Mucosa of gallbladder (tissue), 1 donor: ENCODE measurements at places on chromosomes 7 and 10.

DNA sequence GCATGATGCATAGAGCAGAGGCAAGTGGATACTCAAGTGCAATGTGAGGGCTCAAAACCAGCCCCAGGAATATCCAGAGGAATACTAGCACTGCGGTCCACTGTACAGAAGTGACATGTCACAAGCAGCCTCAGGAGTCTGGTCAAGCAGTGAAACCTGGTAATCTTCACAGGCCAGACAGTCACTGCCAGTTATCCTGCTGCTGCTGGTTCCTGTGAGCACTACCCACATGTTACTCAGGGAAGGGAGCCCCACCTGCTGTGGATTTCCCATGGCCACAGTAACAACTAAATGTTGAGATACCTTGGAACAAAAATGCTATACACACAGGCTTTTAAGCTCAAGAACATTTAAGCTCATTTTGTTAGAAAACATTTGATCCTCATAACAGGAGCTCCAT, 103.0 kb downstream of the RNF133 start:
- no peak for DNase-seq

DNA sequence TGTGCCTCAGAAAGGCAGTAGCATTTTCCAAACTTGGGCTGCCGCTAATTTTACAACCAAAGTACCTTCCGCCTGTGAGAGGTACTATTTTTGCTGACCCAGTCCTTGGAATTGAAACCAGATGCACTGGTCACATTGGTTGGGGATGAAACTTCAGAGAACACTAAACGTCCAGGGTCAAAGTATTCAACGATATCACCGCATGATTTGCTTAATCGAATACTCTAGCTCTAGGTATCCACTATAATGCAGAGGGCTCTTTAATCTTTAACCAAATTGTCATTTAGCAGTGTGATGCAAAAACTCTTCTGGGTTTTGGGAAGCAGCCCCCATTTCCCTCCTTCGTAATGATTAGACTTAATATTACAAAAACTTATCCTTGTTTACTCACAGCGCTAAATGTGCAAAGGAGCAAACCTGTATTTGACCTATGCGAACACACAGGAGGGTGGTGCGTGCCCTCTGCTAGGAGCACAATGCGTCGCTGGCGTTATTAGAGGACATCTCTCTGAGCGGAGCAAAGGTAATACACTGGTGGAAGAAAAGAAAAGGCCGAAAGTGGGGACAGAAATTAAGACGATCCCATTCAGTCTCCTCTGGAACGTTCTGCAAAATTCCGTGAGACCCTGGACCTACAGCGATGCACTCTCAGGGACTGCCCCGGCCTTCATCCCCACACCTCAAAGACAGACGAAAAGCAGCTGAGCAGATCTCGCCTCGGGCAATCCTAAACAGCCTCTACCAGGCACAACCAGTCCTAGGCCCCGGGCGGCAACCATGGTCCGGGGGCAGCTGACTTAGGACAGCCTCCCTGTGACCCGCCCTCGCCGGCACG, 916 bp upstream of the EEPD1 start:
- DNase-seq = peak; percentile 26

- DNase-seq = no peak
Observed at GRCh38 chr7:158043551-158044481, 543.8 kb downstream of the PTPRN2 start.

DNA sequence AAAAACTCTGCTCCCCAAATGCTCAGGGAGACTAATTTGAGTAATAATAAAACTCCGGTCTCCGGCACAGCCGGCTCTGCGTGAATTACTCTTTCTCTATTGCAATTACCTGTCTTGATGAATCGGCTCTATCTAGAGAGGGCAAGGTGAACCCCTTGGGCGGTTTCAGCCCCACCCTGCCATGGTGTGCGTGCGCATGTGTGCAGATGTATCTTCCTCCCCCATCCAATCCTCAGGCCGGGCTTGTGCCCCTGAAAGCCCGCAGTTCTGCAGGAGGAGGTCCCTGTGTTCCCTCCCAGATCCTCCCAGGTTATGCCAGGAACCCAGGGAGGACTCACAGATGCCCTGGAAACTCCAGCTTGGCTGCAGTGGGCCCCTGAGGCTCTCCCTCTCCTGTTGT, 48.3 kb upstream of the MYL10 start:
- DNase-seq = no peak

GRCh38 chr10:70661623-70662361, 10.5 kb upstream of the ADAMTS14 start:
- DNase-seq = no peak
